ENCODE measurements at places on chromosomes 6 and 20.

- DNase-seq: no peak
Measured at GRCh38 chr6:43269273-43270007, 26.2 kb downstream of the TTBK1 start.

- no peak for DNase-seq
Measured at GRCh38 chr6:100084316-100084990, 90.4 kb upstream of the MCHR2 start.

GRCh38 chr6:10995114-10995707, 48.9 kb downstream of the ELOVL2 start:
- DNase-seq: no peak

- no peak for DNase-seq
Measured at GRCh38 chr6:125316621-125317020, 14.9 kb upstream of the HDDC2 start.

- DNase-seq: no peak
Measured at GRCh38 chr6:40582892-40583291, 4.3 kb downstream of the LRFN2 start.

DNA sequence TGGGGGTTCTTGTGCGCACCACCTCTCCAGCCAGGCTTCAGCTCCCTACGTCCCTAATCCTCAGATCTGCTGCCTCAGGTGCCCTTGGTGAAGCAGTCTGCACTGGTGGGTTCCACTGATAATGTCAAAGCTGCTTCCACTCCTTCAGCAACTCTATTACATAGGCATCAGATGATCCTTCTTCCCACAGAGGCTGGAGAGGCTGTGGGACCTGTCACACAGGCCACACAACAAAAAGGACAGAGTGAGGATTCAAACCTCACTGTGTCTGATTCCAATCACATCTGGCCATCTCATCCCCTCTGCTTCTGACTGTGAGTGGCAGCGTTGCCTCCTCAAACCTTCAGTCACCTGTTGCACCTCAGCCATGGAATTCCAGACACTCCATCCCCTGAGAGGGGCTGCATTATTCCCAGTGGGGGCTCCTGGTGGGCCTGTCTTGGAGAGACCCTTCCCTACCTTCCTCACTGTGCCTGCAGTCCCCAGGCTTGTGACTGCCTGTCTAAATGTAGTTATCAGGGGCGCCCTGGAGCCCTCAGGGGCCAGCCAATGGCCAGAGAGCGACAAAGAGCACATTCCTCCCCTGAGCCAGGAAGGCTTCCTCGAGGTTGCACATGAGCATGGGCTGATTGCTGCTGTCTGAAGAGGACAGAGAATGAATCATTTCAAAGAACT, 211.4 kb upstream of the ECI2 start:
- no peak for DNase-seq

GRCh38 chr6:105077596-105078385, 102.0 kb downstream of the POPDC3 start:
- no peak for DNase-seq

GRCh38 chr6:110357664-110358552, at the start of gene METTL24:
Gene METTL24, minus strand, starts transcription at chr6:110358349. Its CDS starts 77 bp downstream, at chr6:110358272.
- DNase-seq: peak; percentile 75

DNA sequence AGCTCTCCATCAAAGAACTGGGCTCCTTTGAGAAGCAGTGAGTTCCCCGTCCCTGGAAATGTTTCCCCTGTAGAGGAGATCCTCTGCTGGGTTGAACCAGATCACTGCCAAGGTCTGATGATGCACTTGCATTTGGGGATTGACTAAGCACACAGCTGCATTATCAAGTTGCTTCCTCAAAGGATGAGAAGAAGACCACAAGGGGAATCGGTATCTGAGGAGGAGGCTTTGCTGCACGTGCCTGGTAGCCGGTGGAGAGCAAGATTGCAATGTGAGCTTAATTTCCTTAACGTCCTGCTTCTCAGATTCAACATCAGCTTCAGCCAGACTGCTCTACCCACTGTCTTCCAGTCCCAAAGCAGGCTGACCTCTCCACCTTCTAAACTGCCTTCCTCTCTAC, 128.8 kb upstream of the STMND1 start:
- no peak for DNase-seq

GRCh38 chr6:40893021-40893420, 146.0 kb downstream of the UNC5CL start:
- no peak for DNase-seq

DNA sequence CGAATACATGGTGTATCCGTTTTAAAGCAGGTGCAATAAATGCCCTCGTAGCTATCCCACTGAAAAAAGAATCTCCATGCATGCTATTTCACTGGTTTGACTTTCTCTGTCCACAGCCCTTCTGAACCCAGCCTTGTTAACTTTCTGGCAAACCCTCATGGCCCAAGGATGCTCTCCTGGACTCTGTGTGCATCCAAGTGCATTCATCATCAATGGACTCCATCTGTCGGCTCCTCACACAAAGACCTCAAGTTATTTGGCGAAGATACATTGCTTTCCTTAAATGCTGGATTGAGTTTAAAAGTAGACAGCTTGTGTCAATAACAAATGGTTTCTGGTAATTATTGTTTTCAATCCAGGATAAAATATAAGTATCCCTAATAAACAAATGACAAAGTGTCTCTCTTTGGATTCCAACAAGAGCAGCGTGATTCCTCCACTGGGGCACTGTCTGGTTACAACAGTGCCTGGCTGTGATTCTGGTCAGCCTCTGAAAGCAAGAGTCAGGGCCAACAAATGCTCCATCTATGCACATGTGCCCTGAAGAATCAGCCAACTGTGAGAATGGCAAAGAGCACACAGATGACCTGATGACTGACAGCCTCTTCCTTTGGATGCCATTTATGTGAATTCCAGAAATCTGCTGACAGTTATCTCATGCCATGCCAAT, 55.7 kb downstream of the FYN start:
- DNase-seq: no peak

GRCh38 chr6:72968704-72969103, 256.6 kb downstream of the KHDC1L start:
- DNase-seq: no peak

DNA sequence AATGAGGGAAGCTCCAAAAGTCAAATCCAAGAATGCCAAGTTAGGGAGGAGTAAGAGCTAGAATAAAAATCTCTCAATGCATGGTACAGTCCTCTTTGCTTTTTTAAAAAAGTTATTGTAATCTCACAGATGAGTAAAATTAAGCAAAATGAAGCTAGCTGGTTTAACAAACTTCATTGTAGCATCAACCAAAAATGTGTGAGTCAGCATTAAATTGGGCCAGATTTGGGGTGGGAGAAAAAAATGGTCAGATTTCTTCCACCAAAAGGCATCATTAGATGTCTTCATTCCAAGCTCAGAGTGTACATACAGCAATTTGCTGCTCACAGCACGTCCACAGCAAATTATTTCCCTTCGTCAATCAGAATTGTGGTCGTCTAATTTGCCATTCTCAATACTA, 441.5 kb upstream of the FLRT3 start:
- no peak for DNase-seq

DNA sequence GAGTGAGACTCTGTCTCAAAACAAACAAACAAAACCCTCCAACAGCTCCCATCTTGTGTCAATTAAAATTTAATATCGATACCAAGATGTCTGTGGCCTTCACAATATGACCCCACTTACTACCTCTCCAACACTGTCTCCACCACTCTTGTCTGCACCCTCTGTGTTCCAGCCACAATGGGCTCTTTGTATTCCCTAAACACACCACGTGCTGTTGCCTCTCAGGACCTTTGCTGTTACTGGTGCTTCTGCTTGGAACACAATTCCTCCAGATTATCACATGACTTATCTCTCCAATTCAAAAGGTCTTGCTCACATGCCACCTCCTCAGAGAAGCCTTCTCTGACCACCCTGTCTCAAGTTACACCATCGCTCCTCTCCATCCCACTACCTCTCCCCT, 6.0 kb upstream of the HCK start:
- DNase-seq: no peak

DNA sequence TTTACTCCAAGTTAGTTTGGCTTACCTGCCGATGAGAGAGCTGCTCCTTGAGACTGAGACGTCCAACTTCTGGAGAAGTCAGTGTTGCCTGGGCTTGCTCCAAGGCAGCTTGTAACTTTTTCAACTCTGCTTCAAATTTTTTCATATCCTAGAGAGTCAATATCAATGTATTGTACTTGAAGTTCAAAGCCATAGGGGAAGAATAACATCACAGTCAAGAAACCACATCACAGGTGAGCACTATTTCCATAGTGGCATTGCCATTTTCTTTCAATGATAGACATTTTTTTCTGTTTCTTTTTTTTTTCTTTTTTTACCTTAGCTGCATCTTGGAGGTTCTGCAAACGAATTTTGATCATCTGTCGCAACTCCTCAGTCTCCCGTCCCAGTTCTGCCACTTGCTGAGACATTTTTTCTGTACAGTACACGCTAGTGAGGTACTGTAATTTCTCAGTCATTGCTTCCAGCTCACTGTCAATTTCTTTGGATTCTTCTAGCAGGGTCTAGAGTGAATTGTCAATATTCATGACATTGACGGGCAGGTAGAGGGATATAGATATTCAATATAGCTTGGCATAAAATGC, 326.7 kb downstream of the SYNE1 start:
- no peak for DNase-seq

DNA sequence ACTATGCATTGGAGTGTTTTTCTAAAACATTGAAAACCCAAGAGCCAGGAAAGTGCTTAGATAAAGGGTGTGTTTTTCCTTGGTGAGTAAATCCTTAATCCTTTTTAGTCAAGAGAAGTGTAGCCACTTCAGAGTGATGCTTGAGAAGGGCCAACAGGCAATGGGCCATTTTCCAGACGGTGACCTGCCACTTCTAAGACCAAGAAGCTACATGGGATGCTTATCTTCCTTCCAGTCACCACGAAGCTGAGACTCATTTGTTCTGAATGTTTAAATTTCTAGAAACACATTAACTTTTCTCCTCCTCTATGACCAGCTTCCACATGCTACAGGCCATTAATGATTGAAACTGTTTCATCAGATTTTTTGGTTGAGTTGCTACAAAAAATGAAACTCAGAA, 34.4 kb upstream of the NHSL1 start:
- DNase-seq: no peak

DNA sequence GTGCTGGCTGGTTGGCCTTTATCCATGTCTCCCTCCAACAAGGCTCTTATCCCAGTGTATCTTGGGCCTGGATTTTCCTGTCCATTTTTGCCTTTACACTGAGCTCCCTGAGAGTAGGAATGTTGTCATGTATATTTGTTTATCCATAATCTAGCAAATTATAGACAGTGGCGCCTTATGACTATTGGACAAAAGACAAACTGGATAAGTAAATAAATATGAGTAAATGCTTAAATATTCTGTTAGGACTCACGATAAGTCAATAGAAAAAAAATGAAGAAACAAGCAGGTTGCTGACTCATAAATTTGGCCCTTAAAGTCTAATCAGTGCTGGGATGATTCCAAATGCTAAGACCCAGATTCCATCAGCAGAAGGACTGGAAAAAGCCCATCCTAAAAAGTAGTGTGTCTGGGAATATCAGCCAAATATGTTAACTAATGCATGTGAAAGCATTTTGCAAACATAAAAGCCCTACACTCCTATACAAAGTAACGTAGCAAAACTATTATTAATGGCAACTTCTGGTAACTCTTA, 55.0 kb upstream of the PCSK2 start:
- no peak for DNase-seq

All from right cardiac atrium (tissue), 5 donors.